ENCODE measurements at places on chromosomes 11 and 22.

DNA sequence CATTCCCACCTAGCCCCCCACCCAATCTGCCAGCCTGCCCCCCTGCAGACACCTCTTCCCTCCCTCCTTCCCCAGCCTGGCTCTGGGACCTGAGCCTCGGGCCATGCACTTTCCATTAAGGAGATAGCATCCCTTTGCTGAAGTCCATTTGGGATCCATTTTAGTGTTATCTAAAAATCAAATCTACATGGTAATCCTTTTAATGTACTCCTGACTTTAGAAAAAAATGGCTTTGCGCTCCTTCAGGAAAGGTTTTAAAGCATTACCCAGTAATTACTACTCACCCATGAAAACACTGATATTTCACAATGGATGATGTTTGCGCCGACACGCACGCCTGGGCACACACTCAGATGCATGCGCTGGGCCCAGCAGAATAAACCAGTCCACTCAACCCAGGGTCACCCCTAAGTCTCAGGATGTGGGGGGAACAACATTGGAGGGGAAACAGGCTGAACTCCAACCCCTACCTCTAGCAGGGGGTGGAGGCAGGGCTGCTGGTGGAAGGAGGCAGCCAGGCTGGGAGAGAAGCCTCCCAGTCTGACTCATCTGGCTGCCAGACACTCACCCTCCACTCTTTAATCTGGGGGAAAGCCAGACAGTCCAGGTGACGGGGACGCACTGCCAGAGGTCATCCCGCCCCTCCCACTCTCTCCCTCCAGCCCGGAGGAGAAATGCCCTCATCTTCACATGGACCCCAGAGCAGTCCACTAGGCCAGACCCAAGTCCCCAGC is 29.8 kb downstream of the LMO1 start:
- no peak for DNase-seq

- DNase-seq = no peak
Measured at GRCh38 chr11:78350646-78351165, 66.9 kb downstream of the GAB2 start.

- peak; percentile 45 for DNase-seq
Measured at GRCh38 chr11:19903620-19904069, 191.0 kb downstream of the NAV2 start.

GRCh38 chr11:22275600-22275999 is 62.6 kb upstream of the SLC17A6 start:
- no peak for DNase-seq

- DNase-seq = no peak
Measured at GRCh38 chr11:37108436-37109285, 510.6 kb upstream of the RAG2 start.

- DNase-seq = no peak
Measured at GRCh38 chr11:79367844-79368243, 73.0 kb downstream of the TENM4 start.

- no peak for DNase-seq
Measured at GRCh38 chr11:70068950-70069349, 9.2 kb upstream of the ANO1 start.

GRCh38 chr11:97078443-97078842 is 688.6 kb downstream of the JRKL start:
- no peak for DNase-seq

- peak; percentile 15 for DNase-seq
Measured at GRCh38 chr22:37623075-37624016, 14.7 kb downstream of the GGA1 start.

GRCh38 chr11:26225646-26226045 is 106.3 kb upstream of the ANO3 start:
- no peak for DNase-seq

DNA sequence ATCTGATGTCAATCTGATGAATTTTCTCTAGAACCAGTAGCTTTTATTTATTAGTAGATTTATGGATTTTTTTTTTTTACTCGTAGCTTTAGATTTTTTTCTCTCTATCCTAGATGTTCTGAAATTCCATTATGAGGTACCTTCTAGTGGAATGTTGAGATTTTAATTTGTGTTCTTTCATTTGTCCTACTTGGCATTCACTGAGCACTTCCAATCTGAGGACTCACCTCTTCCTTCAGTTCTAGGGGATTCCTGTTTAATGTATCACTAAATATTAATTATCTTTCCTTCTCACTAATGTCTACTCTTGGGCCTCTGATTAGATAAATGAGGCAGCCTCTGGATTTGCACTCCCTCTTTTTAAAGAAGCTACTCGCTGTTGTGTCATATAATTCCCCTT is 40.2 kb upstream of the WNT7B start:
- no peak for DNase-seq

DNA sequence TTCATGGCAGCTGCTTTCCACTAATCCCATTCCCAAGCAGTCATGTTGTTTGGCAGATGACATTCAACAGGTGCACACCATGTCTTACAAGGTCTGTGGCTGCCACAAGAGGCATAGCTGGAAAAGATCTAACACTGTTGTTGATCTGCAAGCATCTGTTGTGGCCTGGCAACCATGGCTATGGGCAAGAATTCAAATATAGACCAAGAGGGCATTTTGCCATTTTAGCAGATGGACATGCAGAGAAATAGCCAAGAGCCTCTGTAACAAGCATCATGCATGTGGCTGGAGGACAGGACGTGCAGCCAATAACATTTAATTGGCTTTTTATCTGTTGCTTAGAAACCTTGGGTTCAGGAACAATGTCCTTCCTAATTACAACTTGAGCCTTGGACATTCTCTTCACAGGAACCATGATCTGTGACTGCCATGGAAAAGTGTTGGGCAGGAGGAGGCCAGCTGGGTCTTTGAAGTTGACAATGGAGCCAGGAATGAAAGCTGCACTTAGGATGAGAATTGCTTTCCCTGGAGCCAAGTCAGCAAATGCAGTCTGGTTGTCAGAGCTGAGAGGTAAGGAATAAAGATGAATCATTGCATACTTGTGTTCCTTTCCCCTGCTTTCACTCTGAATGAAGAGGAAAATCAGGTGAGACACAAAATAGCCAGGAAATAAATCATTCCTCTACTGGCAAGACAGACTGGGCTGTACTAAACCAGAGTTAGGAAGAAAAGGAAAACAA is 113.6 kb upstream of the ANO5 start:
- no peak for DNase-seq

DNA sequence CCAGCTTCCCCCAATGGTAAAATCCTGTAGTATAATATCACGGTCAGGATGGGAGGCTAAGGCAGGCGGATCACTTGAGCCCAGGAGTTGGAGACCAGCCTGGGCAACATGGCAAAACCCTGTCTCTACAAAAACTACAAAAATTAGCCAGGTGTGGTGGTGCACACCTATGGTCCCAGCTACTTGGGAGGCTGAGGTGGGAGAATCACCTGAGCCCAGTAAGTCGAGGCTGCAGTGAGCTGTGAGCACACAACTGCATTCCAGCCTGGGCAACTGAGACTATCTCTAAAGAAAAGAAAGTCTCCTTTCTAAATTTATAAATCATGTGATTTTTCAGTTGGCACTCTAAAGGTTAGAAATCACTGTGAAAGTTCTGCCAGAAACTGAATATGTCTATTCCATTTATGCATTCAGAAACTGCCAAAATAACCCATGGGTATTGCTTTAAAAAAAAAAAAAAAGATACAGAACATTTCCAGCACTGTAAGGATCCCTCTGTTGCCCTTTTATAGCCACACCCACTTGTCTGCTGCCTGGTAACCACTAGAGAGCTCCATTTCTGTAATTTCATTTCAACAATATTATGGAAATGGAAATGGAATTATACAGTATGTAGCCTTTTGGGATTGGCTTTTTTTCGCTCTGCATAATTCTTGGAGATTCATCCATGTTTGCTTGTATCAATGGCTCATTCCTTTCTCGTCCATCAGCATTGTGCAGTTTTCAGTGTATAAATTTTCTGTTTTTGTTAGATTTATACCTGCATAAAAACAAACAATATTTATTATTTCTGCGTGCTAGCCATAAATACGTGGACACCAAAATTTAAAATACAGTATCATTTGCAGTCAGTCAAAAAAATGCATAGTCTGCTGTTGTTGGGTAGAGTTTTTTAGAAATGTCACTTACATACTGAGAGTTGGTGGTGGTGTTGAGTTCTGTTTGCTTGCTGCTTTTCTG is 9.4 kb downstream of the CDC45 start:
- no peak for DNase-seq

GRCh38 chr11:91859666-91860065 is 365.0 kb upstream of the FAT3 start:
- DNase-seq = no peak

GRCh38 chr11:105821781-105822180 is 200.3 kb downstream of the MSANTD4 start:
- no peak for DNase-seq

GRCh38 chr22:37340331-37341262 is 58.3 kb downstream of the CYTH4 start:
- peak; percentile 3 for DNase-seq

DNA sequence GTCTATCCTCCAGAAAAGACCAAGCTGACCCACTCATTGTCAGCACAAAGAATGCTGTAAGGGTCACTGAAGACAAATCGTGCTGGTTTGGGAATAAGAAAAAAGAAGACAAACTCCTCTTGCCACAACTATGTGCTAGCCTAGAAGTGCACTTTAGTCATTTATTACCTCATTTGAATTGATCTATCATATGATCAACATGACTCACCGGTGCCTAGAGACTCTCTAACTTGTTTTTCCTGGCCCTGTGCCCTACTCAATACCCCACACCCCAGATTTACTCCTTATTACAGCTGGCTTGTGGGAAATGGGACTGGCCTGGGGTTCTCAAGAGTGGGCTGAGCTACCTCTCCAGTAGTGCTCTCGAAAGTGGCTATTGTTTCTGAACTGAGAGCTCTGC is 35.9 kb upstream of the HORMAD2 start:
- no peak for DNase-seq

DNA sequence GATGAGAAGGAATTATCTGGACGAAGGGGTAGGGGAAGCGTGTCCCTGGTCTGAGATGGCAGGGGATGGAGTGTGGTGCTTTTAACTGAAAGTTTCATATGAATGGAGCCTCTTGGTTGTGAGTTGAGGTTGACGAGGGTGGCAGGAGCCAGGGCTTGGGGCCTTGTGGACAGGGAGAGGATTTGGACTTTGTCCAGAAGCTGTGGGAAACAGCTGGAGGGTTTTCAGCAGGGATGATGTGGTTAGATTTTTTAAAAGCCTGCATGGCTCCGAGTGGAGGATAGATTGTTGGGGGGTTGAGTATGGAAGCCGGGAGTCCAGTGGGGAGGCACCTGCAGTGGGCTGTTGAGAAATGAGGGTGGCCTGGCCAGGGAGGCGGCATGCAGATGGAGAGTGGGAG is 24.8 kb downstream of the MYO7A start:
- DNase-seq = no peak

GRCh38 chr11:117809236-117810055 is 12.4 kb upstream of the DSCAML1 start:
- DNase-seq = peak; percentile 83

DNA sequence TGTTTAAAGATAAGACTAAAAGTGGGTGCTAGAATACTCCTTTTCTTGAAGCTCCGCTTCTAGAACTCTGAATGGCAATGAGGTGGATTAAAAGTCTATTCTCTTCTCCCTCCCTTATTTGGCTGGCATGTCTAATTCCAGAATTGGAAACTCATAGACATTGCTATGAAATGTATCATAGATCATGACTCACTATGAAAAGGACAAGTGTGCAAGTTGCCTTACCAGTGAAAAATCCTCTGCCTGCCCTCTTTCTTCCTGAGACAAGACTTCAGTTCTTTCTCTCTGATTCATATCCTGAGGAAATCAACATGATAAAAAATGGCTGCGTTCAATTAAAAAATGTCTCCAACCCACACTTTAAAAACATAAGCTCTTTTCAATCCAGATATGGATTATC is 73.2 kb upstream of the BLID start:
- DNase-seq = no peak

- DNase-seq = no peak
Measured at GRCh38 chr11:44964526-44965209, 14.0 kb upstream of the TP53I11 start.

- no peak for DNase-seq
Measured at GRCh38 chr22:29377979-29378378, 10.4 kb downstream of the AP1B1 start.

GRCh38 chr11:123055191-123055901 is 6.6 kb downstream of the HSPA8 start:
- no peak for DNase-seq

DNA sequence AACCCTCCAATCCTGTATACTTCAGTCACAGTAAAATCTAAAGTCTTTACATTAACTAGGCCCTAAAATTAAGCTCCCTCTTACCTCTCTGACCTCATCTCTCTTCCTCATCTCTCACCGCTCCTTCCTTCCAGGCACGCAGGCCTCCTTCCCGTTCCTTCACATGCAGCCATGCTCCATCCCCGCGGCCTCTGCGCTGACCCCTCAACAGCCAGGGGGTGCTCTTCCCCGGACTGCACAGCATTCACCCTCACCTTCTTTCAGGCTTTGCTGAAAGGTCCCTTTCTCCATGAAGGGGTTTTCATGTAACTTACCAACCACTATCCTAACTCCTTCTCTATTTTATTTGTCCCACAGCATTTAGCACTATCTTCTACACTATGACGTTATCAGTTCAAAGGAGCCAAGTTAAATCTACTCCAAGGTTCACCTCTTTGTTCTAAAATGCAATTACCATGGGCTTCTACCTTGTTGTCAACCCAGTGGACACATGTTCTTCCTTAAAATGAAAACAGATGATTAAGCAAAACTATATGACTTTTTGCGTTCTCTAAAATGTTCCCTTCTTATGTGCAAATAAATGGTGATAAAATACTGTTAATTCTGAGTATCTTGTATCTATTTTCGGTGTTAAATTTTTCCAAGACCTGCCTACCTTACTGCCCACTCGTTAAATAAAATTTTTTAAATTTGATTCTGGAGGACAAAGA is 57.8 kb upstream of the APOA1 start:
- DNase-seq = no peak

DNA sequence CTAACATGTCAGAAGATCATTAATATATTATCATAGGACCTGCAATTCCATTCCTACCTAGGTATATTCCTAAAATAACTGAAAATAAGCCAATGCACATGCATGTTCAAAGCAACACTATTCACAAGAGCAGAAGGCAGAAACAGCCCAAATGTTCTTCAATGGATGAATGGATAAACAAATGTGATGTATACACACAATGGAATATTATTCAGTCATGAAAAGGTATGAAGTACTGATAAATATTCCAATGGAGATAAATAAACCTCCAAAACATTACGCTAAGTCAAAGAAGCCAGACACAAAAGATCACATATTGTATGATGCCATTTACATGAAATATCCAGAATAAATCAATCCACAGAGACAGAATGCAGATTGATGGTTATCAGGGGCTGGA is 16.8 kb downstream of the AMBRA1 start:
- no peak for DNase-seq

GRCh38 chr11:127182586-127183203 is 182.1 kb upstream of the KIRREL3 start:
- DNase-seq = peak; percentile 91

GRCh38 chr11:113077379-113077778 is 116.2 kb downstream of the NCAM1 start:
- DNase-seq = no peak

- DNase-seq = no peak
Measured at GRCh38 chr11:134612140-134613030, 200.3 kb upstream of the B3GAT1 start.

DNA sequence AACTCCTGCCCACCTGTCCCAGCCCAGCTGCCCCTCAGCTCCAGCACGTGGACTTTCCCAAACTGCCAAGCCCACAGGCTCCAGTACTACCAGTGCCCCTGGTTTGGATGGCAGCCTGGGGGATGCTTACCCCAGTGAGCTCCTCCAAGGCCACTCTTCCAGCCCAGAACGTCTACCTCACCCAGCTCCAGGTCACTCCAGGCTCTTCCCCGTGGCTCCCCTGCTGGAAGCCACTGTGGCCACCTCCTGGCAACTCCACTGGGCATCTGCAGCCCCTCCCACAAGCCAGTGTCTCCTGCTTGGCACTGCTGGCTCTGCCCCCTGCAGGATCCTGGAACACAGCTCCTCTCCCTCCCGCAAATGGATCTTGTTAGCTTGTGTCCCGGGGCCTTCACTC is 29.3 kb downstream of the LMO1 start:
- DNase-seq = no peak
